COLO829 (cell line): ENCODE measurements at places on chromosomes 11 and 22.
A peak's percentile ranks its signal among the peaks of the same experiment; 100 is the strongest.

- DNase-seq = peak; percentile 33
These were observed 57.5 kb upstream of the PLET1 start for GRCh38 chr11:112318184-112318591.

DNA sequence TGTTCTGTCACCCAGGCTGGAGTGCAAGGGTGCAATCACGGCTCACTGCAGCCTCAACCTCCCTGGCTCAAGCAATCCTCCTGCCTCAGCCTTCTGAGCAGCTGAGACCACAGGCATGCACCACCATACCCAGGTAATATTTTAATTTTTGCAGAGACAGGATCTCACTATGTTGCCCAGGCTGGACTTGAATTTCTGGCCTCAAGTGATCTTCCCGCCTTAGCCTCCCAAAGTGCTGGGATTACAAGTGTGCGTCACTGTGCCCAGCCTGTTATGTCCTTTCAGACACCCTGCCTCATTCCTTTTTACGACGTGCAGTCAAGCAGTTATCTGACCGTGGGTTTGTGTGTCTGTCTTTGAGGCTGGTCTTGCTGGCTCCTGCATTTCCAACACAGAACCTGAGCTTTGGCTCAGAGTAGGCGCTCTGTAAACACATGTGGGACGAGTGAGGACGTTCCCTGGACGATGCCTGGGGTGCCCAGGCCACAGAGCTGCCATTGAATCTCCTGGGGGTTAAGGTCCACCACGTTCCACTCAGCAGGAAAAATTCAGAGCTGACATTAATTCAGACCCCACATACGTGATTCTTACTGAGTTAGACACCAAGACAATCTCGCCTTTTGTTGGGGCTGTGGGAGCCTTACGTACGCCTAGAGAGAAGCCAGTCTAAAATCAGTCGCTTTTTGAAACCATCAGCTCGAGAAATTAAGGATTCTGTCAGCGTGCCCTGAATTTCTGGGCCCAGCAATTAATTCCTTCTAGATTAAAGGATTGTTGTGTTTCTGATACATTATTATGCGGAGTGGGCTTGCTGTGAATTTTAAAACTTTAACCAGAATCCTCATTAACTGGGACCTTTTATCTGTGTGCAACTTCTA is 21.5 kb upstream of the EMID1 start:
- DNase-seq = no peak

- DNase-seq = peak; percentile 77
These were observed 6.8 kb downstream of the ST14 start for GRCh38 chr11:130166457-130166784.

DNA sequence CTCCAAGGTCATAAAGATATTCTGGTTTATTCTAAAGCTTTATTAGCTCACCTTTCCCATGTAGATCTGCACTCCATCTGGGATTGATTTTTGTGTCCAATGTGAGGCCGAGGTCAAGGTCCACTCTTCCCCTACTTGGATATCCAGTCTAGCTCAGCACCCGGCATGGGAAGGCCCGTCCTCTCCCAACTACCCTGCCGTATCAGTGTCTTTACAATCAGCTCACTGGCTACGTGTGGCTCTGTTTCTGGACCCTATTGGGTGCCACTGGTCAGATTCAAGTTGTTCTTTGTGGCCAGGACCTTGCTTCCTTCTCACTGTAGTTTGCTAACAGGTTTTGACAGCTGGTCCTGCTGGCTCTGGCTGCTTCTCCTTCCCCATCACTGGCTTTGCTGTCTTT is 30.9 kb downstream of the KCNQ1OT1 start:
- DNase-seq = no peak

DNA sequence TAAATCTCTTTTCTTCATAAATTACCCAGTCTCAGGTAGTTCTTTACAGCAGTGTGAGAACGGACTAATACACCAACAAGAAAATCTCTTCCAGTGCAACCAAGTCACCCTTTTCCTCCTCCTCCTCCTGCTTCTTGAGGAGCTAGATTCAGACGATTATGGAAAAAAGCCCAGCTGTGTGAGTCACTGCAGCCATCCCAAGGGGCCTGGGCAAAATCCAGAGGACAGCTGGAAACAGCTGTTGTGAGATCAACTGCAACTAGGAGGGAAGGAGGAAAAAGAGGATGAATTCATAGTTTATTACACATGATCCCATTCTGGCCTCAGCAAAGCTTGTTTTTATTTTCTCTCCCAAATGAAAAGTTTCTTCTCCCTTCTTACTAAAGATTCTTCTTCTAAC is 32.9 kb downstream of the RBFOX2 start:
- DNase-seq = peak; percentile 85

GRCh38 chr11:35234460-35235156 is 95.6 kb downstream of the CD44 start:
- DNase-seq = no peak

GRCh38 chr11:69259096-69259495 is 34.9 kb upstream of the MYEOV start:
- no peak for DNase-seq

GRCh38 chr11:77122576-77123212 is 5.4 kb upstream of the MYO7A start:
- DNase-seq = no peak

- DNase-seq = no peak
These were observed 15.3 kb downstream of the PTPN5 start for GRCh38 chr11:18776324-18776723.

DNA sequence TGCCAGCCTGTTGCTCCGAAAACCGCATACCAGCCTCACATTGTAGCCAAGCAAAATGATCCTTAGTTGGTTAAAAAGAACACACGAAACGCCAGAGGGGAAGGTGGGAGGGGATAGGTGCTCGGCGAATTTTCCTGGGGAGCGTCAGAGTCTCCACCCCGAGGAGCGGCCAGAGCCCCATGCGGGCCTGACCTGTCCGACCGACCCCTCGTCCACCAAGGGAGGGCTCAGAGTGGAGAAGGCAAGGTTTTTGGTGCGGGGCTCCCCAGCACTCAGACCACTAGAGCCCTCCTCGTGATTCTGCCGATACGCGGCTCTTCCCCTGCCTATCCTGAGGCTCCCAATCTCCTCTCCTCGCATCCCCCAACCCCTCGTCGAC is 39.6 kb downstream of the DIXDC1 start:
- no peak for DNase-seq

DNA sequence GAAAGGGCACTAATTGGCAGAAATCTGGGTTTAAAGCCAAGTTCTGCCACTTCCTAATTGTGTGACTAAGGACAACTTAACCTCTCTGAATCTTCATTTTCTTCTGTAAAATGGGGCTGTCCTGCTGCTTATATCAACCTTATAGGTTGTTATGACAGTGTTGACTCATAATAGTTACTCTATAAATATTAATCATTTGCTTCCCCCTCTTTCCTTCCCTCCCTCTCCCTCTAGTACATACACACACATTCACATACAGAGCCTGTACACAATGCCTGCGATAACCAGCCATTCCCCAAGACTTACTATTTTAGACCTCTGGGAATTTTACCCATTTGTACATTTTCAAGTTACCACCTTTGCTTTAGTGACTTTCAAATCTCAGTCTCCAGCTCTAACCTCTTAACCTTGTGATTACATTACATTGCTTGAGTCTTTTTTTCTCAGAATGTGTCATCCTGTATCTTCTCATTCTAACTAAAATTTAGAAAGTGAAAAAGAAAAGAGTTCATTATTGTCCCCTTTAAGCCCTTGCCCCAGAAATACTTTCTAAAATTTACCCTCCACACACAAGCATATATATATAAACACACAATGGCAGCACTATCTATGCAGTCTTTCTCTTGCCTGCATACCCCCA is 31.9 kb downstream of the GDPD4 start:
- DNase-seq = no peak

GRCh38 chr11:36361901-36362391 is 65.9 kb downstream of the PRR5L start:
- no peak for DNase-seq

- no peak for DNase-seq
These were observed 5.3 kb upstream of the TMEM123 start for GRCh38 chr11:102457865-102458264.

DNA sequence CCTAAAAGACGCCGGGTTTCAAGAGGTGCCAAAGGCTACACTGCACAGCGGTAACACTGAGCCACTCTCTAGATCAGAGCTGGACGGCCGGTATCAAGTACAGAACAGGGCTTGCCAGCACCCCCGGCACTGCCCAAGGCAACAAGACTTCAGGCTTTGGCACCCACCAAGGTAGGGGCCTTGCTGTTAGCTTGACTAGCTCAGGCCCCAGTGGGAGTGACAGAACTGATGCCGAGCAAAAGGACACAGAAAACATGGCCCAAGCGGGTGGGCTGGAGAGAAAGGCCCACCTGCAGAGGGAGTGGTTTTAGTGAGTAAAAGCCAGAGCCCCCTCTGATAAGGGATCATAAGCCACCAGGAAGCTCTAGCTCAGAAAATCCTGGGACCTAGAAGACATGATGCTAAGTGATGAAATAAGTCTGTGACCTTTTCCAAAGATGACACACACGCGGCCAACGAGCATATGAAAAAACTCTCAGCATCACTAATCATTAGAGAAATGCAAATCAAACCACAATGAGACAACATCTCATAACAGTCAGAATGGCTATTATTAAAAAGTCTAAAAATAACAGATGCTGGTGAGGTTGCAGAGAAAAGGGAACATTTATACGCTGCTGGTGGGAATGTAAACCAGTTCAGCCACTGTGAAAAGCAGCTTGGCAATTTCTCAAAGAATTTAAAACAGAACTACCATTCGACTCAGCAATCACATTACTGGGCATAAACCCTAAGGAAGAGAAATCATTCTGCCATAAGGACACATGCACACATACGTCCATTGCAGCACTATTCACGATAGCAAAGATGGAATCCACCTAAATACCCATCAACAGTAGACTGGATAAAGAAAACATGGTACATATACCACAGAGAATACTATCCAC is 12.9 kb downstream of the EHD1 start:
- DNase-seq = no peak

DNA sequence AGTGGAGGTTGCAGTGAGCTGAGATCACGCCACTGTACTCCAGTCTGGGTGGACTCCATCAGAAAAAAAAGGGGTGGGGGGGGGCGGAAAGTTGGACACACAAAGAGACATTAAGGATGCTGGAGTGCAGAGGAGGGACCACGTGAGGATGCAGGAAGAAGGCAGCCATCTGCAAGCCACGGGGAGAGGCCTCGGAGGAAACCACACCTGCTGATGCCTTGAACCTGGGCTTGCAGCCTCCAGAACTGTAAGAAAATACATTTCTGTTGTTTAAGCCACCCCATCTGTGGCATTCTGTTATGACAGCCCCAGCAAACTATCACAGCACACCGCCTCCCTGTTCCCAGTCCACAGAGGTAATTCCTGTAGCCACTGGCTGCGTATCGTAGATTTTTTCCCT is 9.2 kb upstream of the STIP1 start:
- no peak for DNase-seq

DNA sequence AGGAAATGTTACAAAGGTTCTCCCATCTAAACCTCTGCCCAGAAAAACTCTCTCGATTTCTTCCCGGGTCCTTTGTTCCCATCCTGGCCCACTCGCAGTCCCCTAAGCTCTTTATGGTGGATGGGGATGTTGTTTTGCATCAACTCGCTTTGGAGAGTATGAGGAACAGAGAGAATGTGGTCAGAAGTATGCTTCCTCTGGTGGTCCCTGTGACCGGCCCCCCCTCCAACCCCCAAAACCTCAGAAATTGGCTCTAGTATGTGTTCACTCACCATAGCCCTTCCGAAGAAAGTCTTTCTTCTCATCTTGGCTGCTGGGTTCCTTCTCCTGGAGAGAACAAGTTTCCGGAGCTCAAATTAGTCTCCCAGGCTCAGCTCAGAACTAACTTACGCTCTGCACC is 54.4 kb downstream of the GRAMD1B start:
- no peak for DNase-seq

DNA sequence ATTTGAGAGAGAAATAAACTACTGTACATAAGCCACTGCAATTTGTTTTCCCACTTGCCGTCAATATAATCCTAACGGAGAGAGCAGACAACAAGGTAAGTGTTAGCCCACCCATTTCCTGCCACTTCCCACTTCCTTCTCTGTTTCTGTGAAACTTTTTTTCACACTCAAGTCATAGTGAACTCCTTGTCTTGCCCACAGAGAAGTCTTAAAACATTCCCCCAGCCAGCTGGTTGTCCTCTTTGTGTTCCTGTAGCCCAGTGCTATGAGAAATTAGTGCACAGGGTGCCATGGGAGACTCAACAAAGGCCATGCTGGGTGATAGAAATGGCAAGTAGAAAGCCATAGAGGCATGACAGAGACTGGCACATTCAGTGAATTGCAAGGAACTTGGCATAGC is 208.6 kb downstream of the BLID start:
- DNase-seq = no peak

DNA sequence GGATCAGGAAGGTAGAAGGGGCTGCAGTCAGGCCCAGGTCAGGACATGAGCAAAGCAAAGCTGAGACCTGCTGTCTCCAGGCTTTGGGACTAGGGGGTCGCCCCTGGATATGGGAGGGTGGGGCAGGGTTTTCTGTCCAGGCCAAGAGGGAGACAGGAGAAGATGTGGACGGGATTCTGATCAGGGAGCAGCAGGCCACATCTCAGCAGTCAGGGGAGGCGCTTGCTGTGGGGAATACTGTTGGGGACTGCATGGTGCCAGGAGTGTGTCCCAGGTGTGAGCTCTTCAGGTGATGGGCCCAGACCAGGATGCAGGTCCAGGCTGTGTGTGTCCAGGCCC is 29.3 kb downstream of the IGLL5 start:
- DNase-seq = no peak

DNA sequence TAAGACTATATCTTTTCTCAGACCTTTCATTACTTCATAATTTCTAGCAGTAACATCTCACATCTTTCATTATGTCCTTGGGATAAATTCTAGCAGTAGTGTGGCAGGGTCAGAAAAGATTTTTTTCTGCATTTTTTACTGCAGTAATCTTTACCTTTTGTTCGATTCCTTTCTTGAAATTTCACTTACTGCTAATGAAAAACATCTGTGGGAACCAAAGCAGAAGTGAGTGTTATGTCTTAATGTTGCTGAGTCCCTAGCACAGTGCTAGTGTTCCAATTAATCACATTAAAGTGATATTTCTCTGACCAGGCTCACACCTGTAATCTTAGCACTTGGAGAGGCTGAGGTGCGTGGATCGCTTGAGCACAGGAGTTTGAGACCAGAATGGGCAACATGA is 123.6 kb downstream of the EHF start:
- DNase-seq = no peak

DNA sequence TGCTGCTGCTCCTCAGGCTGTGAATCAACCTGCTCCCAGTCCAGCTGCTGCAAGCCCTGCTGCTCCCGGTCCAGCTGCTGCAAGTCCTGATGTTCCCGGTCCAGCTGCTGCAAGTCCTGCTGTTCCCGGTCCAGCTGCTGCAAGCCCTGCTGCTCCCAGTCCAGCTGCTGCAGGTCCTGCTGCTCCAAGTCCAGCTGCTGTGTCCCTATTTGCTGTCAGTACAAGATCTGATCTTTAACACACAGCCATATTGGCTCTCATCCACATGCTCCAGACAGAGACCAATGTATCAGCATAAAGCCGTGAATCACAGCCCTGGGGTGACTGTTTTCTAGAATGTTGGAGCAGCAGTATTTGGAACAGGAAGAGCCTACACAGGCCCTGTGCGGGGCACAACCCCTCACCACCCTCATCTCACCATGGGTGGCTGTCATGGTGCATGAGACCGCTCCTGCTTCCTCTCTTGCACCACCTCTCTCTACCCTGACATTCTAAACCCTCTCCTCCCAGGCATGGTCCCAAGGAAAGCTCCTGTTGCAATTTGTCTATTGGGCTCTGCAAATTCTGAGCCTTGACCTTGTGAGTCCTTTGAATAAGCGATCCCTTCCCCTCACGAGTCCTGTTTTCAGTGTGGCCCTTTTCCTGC is 3.5 kb downstream of the KRTAP5-10 start:
- DNase-seq = no peak

GRCh38 chr11:69491071-69492031 is 9.9 kb downstream of the LINC01488 start:
- DNase-seq = no peak
